ENCODE measurements at places on chromosomes 3 and 15. TPM values are rescaled to one million over a fixed set of nuclear protein-coding genes. Genes with fewer than 3 reads are reported as not detected.

GRCh38 chr15:58308742-58309355, 122.9 kb upstream of the LIPC start:
- no peaks in the 10 kb centered on the region for H3K27me3 ChIP-seq
- H3K4me3 ChIP-seq: no peak overlapping the region

- no peak overlapping the region for H3K4me3 ChIP-seq
- peaks cover 22% of the 10 kb centered on the region for H3K36me3 ChIP-seq
- no peaks in the 10 kb centered on the region for H3K27me3 ChIP-seq
Measured at GRCh38 chr3:58082047-58082446, 73.8 kb downstream of the FLNB start.

GRCh38 chr3:52123106-52123725, 31.0 kb downstream of the POC1A start:
- H3K36me3 ChIP-seq: peaks cover 3% of the 10 kb centered on the region
- no peak overlapping the region for H3K4me3 ChIP-seq
- no peak overlapping the region for H3K27ac ChIP-seq
- DNase-seq: peak; percentile 77
- peaks cover 5% of the 10 kb centered on the region for H3K4me1 ChIP-seq
- no peaks in the 10 kb centered on the region for H3K27me3 ChIP-seq

- no peaks in the 10 kb centered on the region for H3K36me3 ChIP-seq
- H3K27ac ChIP-seq: no peak overlapping the region
- peaks cover 9% of the 10 kb centered on the region for H3K4me1 ChIP-seq
Measured at GRCh38 chr3:20669184-20669583, 483.2 kb upstream of the SGO1 start.

- H3K36me3 ChIP-seq: no peaks in the 10 kb centered on the region
- no peak for DNase-seq
- H3K27ac ChIP-seq: no peak overlapping the region
- H3K27me3 ChIP-seq: no peaks in the 10 kb centered on the region
Measured at GRCh38 chr3:12653747-12654146, 10.2 kb downstream of the RAF1 start.

DNA sequence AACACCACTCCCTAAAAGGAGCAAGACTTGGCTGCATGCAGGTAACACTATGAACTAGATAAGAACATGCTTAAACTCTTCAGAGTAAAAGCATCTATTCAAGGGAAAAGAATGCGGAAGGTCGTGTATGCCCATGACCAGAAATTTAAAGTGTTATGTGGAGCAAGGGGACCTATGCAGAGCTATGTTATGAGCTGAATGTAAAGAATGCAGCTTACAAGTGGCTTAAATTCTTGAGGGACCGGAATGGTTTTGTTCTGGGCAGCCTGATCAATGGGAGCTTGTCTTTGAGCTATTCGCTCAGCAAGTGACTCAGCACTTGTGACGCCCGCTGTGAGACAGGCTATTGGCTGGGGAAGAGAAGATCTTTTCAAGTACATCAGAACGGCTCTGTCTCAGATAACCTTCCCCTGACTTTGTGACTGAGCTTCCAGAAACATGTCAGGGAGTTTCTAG, 367.5 kb upstream of the THBS1 start:
- H3K27me3 ChIP-seq: no peaks in the 10 kb centered on the region
- no peak overlapping the region for H3K4me3 ChIP-seq
- no peaks in the 10 kb centered on the region for H3K36me3 ChIP-seq
- DNase-seq: peak; percentile 31
- H3K4me1 ChIP-seq: peaks cover 16% of the 10 kb centered on the region

DNA sequence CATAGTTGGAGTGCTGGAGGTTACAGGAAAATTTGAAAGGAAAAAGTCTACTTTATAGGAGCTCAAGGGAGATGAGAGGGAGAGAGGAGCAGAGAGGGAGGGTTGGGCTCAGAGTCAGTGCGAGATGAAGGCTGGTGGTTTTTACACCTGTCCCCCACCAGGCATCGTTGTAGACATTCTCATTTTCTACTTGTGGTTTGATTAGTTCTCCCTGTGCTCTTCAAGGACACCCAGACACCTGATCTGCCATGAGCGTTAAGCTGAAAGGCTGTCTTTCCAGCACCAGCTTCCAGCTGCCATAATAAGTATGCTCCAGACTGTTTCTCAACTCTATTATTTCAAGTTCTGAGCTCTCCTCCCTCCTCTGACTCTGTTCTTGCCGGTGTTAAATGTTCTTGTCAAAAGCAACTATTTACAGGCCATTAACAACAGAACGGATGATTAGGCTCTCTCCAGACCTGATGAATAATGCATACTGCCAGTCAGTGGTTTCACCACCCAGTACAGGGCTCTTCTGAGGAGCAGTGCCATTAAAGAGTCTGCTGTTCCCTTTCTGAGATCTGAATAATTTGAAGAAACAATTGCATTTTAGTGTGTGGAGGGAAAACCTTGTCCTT, 514.6 kb upstream of the MCTP2 start:
- no peaks in the 10 kb centered on the region for H3K4me1 ChIP-seq
- no peak for DNase-seq
- no peaks in the 10 kb centered on the region for H3K36me3 ChIP-seq
- H3K27me3 ChIP-seq: peaks cover 11% of the 10 kb centered on the region
- H3K27ac ChIP-seq: no peak overlapping the region

DNA sequence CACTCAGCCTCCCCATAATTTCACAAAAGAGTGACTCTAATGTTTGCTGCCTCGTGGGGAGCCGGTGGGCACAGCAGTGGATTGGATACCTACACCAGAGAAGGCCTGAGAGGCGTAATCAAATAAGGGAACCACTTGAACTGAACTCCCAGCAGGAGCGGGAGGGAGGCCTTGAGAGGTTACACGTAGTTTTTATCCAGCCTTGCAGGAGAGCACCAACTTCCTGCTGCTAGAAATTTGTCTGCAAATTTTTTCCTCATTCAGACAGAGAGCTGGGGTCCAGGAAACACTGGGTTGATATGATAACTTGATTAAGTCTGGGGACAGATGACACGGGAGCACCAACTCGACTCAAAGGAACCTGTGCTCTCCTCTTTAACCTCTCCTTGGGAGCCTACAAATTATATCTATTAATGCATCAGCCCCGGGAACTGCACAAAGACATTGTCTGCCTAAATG, 69.8 kb downstream of the HES1 start:
- no peak overlapping the region for H3K4me3 ChIP-seq
- peaks cover 2% of the 10 kb centered on the region for H3K27me3 ChIP-seq

DNA sequence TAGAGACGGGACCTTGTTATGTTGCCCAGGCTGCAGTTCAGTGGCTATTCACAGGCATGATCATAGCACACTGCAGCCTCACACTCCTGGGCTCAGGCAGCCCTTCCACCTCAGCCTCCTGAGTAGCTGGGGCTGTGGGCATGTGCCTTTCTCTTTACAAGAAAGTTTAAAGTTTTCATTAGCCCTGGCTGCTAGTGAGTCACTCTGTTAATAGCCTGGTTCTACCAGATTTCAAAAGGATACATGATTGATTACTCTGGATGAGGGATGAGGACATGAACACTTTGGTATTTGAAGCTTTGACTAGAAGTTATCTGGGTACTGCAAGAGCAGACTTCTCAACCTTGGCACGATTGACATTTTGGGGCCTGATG, 95.1 kb downstream of the DHX36 start:
- H3K4me3 ChIP-seq: no peak overlapping the region
- H3K36me3 ChIP-seq: peaks cover under 1% of the 10 kb centered on the region
- peaks cover 4% of the 10 kb centered on the region for H3K4me1 ChIP-seq

- H3K4me1 ChIP-seq: peaks cover 7% of the 10 kb centered on the region
- no peak overlapping the region for H3K4me3 ChIP-seq
- DNase-seq: no peak
Measured at GRCh38 chr3:80553211-80553610, 785.4 kb upstream of the ROBO1 start.

GRCh38 chr15:92306663-92307062, 87.0 kb upstream of the ST8SIA2 start:
- no peak overlapping the region for H3K27ac ChIP-seq
- H3K36me3 ChIP-seq: no peaks in the 10 kb centered on the region
- no peak overlapping the region for H3K4me3 ChIP-seq

DNA sequence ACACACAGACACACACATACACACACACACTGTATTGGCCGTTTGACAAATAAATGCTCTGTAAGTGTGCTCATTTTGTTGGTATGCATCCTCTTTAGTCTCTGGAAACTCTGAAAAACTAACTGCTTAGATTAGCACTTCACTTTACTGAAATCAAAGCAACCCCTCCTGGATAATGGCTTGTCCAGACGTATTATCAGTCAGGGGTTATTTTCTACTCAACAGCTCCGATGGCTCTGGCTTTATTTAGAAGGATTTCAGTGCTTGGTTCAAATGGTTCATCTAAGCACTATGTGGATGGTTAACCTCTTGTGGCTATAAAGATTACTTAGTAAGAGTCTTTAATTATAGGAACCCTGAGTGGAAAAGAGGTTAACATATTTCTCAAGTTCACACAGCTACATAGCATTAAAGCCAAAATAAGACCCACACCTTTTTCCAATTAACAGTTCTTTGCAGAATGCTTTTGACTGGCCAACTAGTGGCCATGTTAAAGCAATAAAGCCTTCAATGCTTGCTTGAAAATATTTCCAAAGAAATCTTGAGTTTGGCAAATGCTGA, 516.1 kb upstream of the NAALADL2 start:
- H3K4me3 ChIP-seq: no peak overlapping the region
- no peak overlapping the region for H3K27ac ChIP-seq
- H3K4me1 ChIP-seq: no peaks in the 10 kb centered on the region

- no peak overlapping the region for H3K27ac ChIP-seq
- no peak overlapping the region for H3K4me3 ChIP-seq
- H3K4me1 ChIP-seq: no peaks in the 10 kb centered on the region
- H3K27me3 ChIP-seq: no peaks in the 10 kb centered on the region
Measured at GRCh38 chr3:82978368-82978767, 1216.9 kb upstream of the GBE1 start.

DNA sequence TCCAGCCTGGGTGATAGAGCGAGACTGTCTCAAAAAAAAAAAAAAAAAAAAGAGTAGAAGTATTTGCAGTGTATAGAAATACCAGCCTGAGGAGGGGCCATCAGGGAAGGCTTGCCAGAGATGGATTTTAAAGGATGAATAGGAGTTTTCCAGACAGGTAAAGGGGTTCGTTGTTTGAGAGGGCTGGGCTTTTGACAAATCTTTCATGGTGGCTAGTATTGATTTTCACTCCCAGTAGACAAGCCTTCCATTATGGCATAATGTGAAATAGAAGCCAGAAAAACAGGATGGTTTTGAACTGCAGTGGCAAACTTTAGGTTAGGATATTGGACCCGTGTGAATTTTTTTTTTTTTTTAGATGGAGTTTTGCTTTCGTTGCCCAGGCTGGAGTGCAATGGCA, 3.6 kb downstream of the PTPN23 start:
- H3K27ac ChIP-seq: peak overlapping the region; percentile 76
- H3K4me3 ChIP-seq: peak overlapping the region; percentile 19
- peaks cover 6% of the 10 kb centered on the region for H3K36me3 ChIP-seq
- DNase-seq: no peak
- H3K4me1 ChIP-seq: peaks cover 44% of the 10 kb centered on the region
- H3K27me3 ChIP-seq: no peaks in the 10 kb centered on the region

- DNase-seq: no peak
- H3K27ac ChIP-seq: no peak overlapping the region
- peak overlapping the region; percentile 88 for H3K4me3 ChIP-seq
- H3K4me1 ChIP-seq: peaks cover 6% of the 10 kb centered on the region
- no peaks in the 10 kb centered on the region for H3K36me3 ChIP-seq
Measured at GRCh38 chr15:80153900-80154299, 1.1 kb downstream of the FAH start.

DNA sequence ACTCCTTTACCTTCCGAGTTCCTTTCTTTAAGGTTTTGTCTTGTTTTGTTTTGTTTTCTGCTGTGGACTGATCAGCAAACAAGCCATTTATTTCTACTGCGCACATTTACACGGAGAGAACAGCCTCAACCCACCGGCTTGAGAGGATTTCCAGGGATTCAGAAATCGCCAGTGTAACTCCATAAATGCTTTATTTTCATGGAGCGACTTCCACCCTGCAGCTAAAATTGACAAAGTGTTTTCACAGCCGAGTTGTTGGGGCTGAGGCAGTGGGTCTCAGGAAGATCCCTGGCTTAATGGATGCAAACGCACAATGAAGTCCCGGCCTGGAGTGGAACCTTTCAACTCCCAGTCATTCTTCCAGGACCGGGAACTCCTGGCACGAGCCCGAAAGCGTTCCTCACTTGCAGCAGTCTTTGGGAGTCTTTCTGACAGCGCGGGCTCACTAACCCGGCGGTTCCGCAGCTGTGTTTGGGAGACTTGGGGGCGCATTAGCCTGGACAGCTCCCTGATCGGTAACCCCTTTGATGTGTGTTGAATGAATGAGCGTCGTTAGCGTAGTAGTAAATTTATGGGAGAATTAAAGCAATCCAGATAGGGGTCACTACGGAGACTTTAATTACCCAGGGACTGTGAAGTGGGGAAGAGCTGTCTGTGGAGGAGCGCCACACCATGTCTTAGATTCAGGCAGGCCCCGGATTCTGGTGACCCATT, 785 bp upstream of the MYRIP start:
- H3K27me3 ChIP-seq: peaks cover 90% of the 10 kb centered on the region
- DNase-seq: peak; percentile 21
- H3K4me3 ChIP-seq: peak overlapping the region; percentile 73
- peaks cover 14% of the 10 kb centered on the region for H3K4me1 ChIP-seq
- H3K27ac ChIP-seq: peak overlapping the region; percentile 60
- no peaks in the 10 kb centered on the region for H3K36me3 ChIP-seq

DNA sequence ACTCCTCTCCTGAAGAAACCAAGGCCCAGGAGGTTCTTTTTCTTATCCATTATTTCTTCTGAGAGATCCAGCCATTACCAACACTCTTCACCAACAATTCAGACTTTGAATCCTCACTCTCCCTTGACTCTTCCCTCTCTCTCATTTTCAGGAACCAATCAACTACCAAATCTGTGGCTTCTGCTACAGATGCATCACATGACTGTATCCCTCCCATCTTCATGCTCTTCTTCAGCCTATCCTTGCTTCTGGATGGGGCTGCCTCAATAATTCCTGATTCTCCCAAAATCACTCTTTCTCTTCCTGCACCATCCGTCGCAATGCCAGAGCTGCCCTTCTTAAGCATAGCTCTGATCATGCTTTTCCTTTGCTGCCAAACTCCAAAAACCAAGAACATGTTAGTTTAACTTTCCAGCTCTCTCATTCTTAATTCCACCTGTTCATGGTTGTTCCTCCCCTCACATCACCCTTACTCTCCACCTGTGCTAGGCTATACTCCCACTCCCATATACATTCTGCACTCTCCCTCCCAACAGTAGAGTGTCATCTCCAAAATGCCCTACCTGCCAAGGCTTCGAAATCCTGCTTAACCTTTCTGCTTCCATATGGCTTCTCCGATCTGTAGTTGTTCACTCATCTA, 13.5 kb downstream of the PLD1 start:
- H3K4me3 ChIP-seq: no peak overlapping the region
- H3K27ac ChIP-seq: no peak overlapping the region
- H3K27me3 ChIP-seq: no peaks in the 10 kb centered on the region

The PCLAF gene
- 33.7 TPM for total RNA-seq

The ROBO2 gene
- 83.8 TPM for total RNA-seq

The FEZF2 gene
- not detected for total RNA-seq

The LDHAL6B gene
- not detected for total RNA-seq

The UBAP1L gene
- 5.8 TPM for total RNA-seq

The NCEH1 gene
- total RNA-seq: 2.5 TPM
